Activated CD4-positive, alpha-beta T cell treated with anti-CD3 and anti-CD28 coated beads for 4 hours (primary cell): ENCODE measurements at places on chromosomes 2 and 18.

- no peak for DNase-seq
These were observed 396.8 kb upstream of the NETO1 start for GRCh38 chr18:73264562-73264921.

GRCh38 chr2:236887531-236887930 is 198.2 kb upstream of the COPS8 start:
- DNase-seq, result no peak

DNA sequence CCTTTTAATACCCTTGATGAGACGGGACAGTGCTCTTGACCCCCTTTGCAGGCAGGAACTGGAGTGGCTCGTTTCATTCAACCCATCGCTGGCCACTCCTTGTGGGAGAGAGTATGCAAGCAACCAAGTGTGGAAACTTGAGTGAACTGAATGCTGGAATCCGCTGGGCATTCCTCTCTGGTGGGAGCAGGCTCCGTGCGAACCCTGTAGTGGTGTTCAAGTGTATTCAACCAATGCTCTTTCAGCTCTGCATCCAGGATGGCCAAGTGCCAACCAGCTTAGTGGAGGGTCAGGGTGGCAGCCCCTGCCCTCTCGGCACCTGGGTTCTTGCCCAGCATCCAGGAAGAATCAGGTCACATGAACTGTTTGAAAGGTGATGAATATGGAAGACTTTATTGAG is 3.3 kb upstream of the ACADL start:
- DNase-seq, result no peak

- DNase-seq, result no peak
These were observed 75.1 kb downstream of the SPRED2 start for GRCh38 chr2:65357095-65357958.

DNA sequence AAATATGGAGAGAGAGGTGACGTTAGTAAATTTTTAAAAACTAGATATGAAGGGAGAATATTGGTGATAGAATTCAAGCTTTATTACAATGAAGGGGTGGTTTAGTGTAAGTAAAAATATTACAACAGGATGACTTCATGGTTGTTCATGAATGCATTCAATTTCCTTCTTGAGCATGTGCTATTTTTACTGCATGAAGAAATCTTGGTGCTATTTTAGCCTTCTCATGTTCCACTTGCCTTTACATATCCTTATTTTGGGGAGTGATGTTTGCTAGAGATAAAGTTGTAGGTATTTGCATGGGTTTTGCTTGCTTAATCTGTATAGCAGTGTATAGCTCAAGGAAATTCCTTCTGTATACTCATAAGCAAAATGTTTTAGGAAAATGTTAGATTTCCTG is 195.0 kb upstream of the MMADHC start:
- DNase-seq, result no peak

GRCh38 chr18:73274812-73275621 is 407.2 kb upstream of the NETO1 start:
- no peak for DNase-seq

GRCh38 chr2:41791523-41791922 is 256.3 kb upstream of the PKDCC start:
- no peak for DNase-seq

DNA sequence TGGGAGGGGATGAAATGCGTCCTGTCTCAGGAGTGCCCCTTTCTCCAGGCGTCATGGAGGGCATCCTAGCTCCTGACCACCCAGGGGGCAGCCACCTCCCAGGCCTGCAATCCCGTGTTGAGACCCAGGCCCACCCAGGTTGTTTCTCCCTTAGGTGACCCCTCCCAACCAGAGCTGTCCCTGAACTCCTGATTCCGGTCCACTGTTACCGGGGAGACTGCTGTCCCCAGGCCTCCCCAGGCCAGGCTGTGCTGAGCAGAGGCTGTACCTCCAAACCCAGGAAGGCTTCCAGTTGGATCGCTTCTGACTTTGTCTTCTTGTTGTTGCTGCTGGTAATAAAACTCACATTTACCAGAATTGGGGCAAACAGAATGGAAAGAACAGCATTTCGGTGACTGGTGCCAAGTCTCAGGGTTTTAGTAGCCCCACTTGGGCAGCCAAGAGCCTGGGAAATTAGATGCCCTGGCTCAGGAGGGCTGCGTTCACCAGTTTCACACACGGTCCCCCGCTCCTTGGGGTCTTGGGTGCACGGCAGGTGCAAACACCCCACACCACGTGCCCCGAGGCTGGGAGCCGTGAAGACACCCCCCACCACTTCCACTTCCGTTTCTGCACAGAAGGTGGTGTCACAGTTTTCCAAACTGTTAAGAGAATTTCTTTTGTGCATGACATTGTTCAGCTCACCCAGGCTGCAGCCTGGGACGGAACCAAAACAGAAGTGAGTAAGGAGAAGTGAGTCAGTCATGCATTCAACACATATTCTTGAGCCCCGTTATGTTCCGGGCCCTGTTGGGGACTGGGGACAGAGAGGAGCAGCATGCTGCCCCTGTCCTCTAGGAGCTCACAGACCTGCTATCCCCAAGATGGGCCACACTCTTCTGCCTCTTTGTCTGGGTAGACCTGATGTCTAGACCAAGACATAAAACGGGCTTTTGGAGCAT is 29.4 kb downstream of the ITM2C start:
- no peak for DNase-seq

- no peak for DNase-seq
These were observed 732.7 kb upstream of the FANCL start for GRCh38 chr2:58973811-58974281.

- no peak for DNase-seq
These were observed 46.4 kb downstream of the SLC8A1 start for GRCh38 chr2:40405465-40405864.

DNA sequence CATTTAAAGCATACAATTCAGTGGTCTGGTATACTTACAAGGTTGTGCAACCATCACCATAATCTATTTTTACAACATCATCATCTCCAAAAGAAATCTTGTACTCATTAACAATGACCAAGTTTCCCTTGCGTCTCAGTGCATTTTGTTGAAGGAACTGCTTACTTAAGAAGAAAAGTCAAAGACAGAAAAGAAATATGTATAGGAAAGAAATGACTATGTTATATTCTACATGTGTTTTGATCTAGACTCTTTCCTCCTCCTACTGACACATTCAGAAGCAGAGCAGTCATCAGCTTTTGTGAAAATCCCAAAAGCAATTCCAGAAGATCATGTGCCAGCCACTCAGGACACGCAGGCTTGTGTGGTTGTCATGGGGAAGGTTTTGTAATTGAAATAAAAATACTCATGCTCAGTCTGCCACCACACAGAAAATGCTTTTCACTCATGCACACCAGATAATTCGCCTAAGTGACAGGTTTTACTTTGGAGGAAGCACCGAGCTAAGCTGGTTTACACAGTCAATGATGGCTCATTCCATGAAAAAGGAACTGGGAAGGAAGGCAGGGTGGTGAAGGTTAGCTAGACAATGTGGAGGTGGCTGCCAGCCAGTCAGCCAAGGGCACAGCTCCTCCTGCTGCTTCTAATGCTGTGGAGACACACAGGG is 158.5 kb upstream of the REV1 start:
- no peak for DNase-seq

GRCh38 chr2:138237667-138238384 is 263.7 kb upstream of the SPOPL start:
- DNase-seq, result no peak
